ENCODE measurements at places on chromosomes 3 and 15.
A peak's percentile ranks its signal among the peaks of the same experiment; 100 is the strongest.

DNA sequence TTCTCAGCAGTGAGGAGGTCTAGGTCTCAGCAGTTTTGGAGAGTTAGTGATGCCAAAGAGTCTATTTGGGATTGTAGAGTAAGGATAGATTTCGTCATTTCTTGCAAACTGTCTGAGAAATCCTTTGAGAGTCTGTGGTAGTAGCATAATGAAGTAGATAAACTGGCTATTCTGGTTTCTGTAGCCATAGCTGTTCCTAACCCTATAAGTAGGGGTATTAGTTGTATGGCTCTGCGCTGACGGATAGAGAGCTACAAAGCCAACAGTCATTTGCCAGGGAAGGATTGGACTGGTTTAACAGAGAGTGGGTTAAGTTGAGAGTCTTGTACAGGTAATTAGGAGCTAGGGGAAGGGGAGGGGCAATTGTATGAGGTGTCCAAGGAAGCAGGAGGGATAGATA is 50.6 kb downstream of the KLHDC8B start:
- no peak for DNase-seq

GRCh38 chr3:49654955-49655556 is 19.1 kb upstream of the APEH start:
- DNase-seq, result no peak

GRCh38 chr3:163327086-163327485 is 1751.2 kb downstream of the SI start:
- DNase-seq, result no peak

- DNase-seq, result no peak
Measured at GRCh38 chr3:13821126-13821525, 58.7 kb downstream of the WNT7A start.

DNA sequence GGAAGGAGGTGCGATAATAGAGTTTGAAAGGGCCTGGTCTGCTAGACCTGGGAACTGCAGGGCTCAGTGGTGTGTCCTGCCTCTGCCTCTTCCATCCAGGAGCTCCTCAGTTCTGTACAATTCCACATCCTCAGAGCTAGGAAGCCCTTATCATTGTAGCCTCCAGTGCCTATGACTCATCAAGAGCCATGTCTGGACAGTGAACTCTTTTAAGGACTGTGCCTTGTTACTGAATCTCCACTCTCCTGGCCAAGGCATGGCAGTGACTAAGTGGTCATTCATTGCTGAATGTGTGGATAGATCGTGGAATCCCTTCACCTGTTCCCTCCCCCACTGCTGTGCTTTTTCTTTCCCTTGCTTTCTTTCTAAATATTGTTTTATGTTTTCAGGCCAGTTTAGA is 2.9 kb downstream of the TIMP4 start:
- DNase-seq, result no peak

- DNase-seq, result no peak
Measured at GRCh38 chr3:9377981-9378380, 15.1 kb downstream of the THUMPD3 start.

DNA sequence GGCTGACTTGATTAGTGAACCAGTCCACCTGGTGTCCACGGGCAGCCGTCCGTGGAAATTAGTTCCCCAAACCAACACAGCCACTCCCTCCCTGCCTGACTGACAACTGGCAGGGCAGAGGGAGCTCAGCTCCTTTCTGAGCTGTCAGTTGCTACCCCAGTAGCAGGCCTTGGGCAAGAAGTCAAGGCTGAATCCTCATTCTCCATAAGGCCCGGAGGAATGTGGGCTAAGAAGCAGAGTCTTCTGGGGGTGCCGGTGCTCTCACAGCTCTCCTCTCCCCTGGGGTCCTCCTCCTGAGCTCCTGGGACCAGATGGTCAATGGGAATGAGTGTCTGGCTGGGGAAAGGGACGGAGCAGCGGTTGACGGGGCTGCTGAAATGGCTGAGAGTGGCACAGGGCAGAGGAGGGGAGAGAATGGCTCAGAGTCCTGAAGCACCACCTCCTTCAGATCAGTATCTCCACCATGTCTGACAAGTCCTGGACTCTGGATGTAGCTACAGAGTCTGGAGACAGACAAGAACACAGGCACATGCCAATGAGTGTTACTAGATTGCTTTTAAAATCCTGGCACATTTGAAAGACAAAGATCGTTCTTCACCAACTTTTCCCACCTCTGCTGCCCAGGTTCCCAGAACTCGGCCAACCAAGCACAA is 16.9 kb downstream of the AMOTL2 start:
- no peak for DNase-seq

DNA sequence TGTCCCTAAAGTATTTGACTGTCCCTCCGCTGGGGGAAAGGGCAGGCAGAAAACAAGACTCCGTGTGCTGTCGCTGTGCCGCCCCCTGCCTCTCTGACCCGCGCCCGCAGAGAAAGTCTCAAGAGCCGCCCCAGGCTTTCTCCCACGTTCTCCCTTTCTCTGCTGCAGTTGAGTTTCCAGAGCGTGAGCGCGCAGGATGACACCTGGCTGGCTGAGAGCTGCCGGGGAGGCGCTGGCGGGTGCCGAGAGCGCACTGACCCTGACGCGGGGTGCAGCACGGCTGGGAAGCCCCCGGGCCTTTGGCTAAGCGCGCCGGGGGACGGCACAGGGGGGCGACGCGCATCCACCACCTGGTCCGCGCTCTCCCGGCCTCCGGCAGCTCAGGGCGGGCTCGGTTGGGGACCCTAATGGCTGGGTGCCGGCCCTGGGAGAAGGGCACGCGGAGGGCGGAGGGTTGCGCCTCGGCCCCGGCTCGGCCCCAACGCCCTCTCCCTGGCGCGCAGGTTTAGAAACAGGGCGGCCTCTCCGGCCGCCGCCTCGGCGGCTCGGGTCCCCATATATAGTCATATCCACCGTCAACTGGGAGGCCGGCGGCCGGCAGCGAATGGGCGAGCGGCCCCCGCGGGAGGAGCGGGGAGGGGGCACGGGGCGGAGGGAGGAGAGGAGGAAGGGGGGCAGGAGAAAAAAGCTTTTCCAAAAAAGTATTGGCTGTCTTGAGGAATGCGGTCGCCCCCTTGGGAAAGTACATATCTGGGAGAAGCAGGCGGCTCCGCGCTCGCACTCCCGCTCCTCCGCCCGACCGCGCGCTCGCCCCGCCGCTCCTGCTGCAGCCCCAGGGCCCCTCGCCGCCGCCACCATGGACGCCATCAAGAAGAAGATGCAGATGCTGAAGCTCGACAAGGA is at the start of gene TPM1:
TSS of gene TPM1 (plus strand) at position 774 of the 903 bp plus-strand sequence. CDS start at position 857, 83 bp downstream.
- DNase-seq, result peak; percentile 87

DNA sequence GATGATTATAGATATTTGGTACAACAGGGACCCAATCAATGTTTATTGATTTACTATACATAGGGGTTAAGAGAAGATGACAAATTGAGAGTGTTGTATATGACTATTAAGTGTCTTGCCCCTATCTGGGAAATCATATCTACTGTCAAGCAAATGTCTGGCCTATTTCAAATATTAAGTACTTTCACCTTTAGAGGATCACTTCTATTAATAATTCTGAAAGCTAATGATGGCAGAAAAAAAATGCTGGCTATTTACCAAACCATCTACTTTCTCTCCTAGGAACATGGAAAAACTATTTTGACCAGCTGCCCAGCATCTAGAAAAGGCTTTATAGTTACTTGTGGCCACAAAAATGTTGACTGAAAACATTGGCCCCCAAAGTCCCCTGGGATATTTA is 632.3 kb upstream of the ZNF385D start:
- DNase-seq, result no peak

Data from AG09319 (cell line).